ENCODE measurements at places on chromosomes 2 and 18. TPM values are rescaled to one million over a fixed set of nuclear protein-coding genes. Genes with fewer than 3 reads are reported as not detected.
A peak's percentile ranks its signal among the peaks of the same experiment; 100 is the strongest.

The CENPA gene
- 23.4 TPM for total RNA-seq

The DSG1 gene
- total RNA-seq: not detected

- H3K36me3 ChIP-seq: no peaks in the 10 kb centered on the region
- no peak overlapping the region for H3K27ac ChIP-seq
- no peak overlapping the region for H3K4me3 ChIP-seq
- H3K4me1 ChIP-seq: peaks cover 17% of the 10 kb centered on the region
These were observed 305.7 kb upstream of the SETBP1 start for GRCh38 chr18:44374966-44375365.

GRCh38 chr2:82224301-82224940, 1919.9 kb upstream of the LRRTM1 start:
- no peaks in the 10 kb centered on the region for H3K36me3 ChIP-seq
- no peak overlapping the region for H3K4me3 ChIP-seq
- no peak for DNase-seq
- H3K27me3 ChIP-seq: no peaks in the 10 kb centered on the region

The SCN2A gene
- 0.07 TPM for total RNA-seq

DNA sequence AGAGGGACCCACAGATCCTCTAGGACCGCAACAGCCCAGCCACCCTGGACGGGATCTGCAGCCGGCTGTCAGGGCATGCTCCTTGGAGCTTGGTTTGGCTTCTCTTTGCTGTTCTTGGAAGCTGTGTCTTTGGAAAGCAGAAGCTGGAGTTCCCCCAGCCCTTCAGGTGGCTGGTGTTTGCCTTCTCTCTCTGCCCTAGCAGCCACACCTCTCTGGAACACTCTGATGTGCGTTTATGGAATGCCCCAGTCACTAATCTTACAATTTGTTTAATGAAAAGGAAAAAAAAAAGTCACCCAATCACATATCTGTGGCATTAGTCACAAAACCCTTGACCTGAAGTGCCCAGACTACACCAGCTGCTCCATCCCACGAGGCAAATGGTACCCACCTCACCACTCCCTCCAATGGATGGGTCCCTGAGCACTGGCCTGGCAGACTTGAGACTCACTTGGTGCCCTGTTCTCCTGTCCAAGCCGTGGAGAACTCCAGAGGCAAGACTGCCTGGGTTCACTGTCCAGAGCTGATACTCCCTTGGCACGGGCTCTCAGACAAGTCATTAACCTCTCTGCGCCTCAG, 70.2 kb upstream of the DAPL1 start:
- H3K27ac ChIP-seq: peak overlapping the region; percentile 71
- peak; percentile 53 for DNase-seq
- peak overlapping the region; percentile 40 for H3K4me3 ChIP-seq

The SLC30A3 gene
- 0.24 TPM for total RNA-seq

The PLEK gene
- not detected for total RNA-seq

- H3K27me3 ChIP-seq: no peaks in the 10 kb centered on the region
- H3K4me1 ChIP-seq: no peaks in the 10 kb centered on the region
- no peak overlapping the region for H3K4me3 ChIP-seq
- no peak overlapping the region for H3K27ac ChIP-seq
- no peaks in the 10 kb centered on the region for H3K36me3 ChIP-seq
These were observed 26.3 kb downstream of the TMEM163 start for GRCh38 chr2:134692499-134692898.

GRCh38 chr2:64189167-64189566, 44.9 kb upstream of the PELI1 start:
- no peak for DNase-seq
- H3K27ac ChIP-seq: no peak overlapping the region
- H3K4me3 ChIP-seq: no peak overlapping the region
- no peaks in the 10 kb centered on the region for H3K4me1 ChIP-seq
- H3K36me3 ChIP-seq: no peaks in the 10 kb centered on the region

GRCh38 chr2:215396595-215397313, 39.1 kb downstream of the FN1 start:
- no peak overlapping the region for H3K4me3 ChIP-seq
- DNase-seq: no peak
- H3K27me3 ChIP-seq: no peaks in the 10 kb centered on the region
- no peak overlapping the region for H3K27ac ChIP-seq
- peaks cover under 1% of the 10 kb centered on the region for H3K36me3 ChIP-seq

The COL4A4 gene
- 19.4 TPM for total RNA-seq

DNA sequence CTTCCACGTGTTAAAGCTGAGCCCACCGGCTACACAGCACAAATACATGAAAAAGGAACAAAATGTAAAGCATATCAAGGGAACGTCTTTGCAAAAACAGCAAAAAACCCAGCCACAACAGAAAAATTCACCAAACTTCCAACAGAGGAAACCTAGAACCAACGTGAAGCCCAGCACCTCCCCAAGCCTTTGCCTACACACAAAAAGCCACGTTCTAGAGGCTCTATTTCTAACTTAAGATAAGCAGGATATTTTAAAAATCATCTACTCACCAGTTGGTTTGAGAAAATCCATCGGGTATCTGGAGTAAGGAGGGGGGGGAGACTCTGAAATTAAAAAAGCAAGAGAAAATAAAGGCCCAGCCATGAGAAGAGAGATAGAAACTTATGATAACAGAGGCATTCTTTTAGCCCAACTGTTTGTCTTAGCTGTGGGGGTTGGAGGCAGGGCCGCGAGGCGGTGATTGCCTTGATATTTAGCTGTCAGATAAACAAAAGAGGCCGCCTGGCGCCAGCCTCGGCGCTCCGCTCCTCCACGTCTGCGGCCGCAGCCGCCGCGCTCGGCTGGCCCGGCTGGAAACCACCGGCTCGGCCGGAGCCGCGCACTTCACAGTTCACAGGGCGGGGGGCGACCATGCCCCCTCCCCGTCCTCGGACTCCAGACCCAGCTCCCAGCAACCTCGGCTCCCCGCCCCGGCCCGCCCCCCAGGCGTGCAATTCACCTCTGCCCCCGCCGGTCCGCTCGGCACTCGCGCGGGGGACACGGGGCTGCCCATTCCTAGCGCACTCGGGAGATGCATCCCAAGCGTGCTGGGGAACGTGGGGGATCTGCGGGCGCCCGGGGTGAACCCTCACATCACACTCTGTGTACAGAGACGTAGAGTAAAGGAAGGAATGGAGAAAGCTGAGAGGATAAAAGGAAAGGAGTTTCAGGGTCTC, 2.4 kb downstream of the SMAD7 start:
- peak overlapping the region; percentile 59 for H3K27ac ChIP-seq
- peaks cover 92% of the 10 kb centered on the region for H3K36me3 ChIP-seq
- H3K4me1 ChIP-seq: peaks cover 54% of the 10 kb centered on the region
- H3K27me3 ChIP-seq: no peaks in the 10 kb centered on the region
- DNase-seq: peak; percentile 46

DNA sequence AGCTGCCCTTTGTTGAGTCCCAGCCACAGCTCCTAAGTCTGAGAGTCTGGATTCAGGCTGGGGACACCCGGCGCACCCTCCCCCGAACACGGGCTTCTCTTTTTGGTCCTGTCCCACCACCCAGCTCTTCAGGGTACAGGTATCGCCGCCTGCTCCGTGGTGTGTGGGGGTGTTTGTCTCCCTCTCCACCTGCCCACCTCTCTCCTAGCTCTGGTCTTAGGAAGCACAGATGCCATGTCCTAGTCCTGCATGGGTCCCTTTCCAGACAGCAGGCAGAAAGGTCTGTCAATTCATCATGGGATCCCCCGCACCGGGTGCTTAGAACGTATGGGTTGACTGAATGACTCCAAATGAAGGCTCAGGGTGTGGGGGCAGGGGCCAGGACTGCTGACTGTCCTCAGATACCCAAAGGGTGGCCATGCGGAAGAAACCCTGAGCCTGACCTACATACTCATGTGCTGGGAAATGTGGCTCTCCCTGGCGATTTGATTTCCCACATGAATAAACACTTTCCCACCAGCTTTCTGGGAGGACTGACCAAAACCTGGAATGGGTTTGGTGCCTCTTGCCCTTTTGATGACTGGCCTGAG, 156.8 kb downstream of the CELF4 start:
- no peaks in the 10 kb centered on the region for H3K36me3 ChIP-seq
- no peaks in the 10 kb centered on the region for H3K4me1 ChIP-seq
- no peak overlapping the region for H3K27ac ChIP-seq
- peaks cover 59% of the 10 kb centered on the region for H3K27me3 ChIP-seq

The TUBB8B gene
- 0.35 TPM for total RNA-seq

DNA sequence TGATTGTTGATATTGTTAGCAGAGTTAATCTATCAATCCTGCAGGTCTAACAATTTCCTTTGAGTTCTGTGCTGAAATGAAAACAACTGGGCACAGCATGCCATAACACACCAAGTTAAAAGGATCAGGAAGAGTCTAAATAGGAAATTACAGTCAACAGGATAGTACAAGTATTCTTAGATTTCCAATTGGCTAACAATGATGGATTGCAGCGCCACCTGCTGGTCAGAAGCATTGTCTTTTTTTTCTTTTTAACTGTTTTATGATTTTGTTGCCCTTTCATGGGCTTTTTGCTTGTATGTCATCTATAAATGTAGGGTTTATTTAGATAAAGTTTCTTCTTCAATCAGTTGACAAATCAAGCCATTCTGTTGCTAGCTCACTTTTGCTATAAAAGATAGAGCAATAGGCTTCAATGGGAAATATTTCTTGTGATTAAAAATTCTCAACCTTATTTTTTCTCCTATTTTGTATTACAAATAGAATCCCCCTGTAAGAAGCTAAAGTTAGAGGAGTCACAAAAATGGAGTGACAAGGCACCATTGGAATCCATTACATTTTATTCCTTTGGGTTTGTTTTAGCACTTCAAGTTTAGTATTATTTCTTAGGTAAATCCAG, 40.8 kb upstream of the RPRM start:
- no peak overlapping the region for H3K4me3 ChIP-seq
- no peaks in the 10 kb centered on the region for H3K27me3 ChIP-seq
- no peaks in the 10 kb centered on the region for H3K4me1 ChIP-seq
- DNase-seq: peak; percentile 54
- H3K27ac ChIP-seq: no peak overlapping the region

- no peak overlapping the region for H3K27ac ChIP-seq
- no peak for DNase-seq
- no peaks in the 10 kb centered on the region for H3K27me3 ChIP-seq
- H3K4me3 ChIP-seq: no peak overlapping the region
These were observed 31.8 kb downstream of the CREG2 start for GRCh38 chr2:101355401-101356054.
